ENCODE measurements at places on chromosomes 6 and 20. TPM values are rescaled to one million over a fixed set of nuclear protein-coding genes. Genes with fewer than 3 reads are reported as not detected.

ULBP3 gene
- 3.0 TPM for total RNA-seq

MDFI gene
- 75.9 TPM for total RNA-seq

ID1 gene
- total RNA-seq, result 8.2 TPM

COMMD7 gene
- total RNA-seq, result 48.1 TPM

BAG2 gene
- total RNA-seq, result 9.1 TPM
